ENCODE measurements at places on chromosomes 16 and 17.

- no peak for DNase-seq
Measured at GRCh38 chr17:40615068-40615840, 32.4 kb downstream of the SMARCE1 start.

DNA sequence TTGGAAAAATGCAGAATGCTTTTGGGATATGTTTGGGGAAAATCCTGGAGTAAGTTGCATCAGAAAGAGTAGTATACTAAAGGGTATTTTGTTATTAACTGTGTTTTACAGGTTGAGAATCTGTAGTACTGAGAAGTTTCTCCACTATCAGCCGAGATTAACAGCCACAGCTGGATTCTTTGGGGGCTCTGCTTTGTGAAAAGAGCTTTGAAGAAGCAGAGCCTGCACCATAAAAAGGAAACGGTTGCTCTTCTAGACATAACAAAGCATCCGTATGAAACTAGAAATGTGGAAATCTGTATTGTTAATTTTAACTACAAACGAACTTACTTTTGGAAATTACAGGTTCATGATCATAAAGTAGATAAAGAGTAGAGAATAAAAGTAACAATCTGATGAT is 5.3 kb downstream of the NLK start:
- no peak for DNase-seq

GRCh38 chr17:49901460-49902331 is 53.8 kb upstream of the TAC4 start:
- no peak for DNase-seq

DNA sequence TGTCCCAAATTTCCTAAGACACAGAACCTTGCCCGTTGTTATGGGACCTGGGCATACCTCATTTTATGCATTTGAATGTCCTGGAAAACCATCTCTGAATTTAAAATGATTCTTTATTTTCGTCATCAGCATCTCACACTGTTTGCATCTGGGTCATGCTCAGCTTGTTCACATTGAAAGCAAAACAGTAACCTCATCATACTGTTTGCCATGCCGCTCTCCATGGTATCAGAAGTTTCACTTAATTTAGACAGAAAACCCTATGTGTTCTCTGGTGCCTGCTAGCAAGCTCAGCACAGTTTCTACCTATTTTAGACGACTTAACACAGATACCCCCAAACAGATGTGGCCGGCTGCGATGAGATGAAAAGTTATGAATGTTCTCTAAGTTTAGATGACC is 292.1 kb downstream of the SNX29 start:
- DNase-seq, result no peak

- peak; percentile 95 for DNase-seq
Measured at GRCh38 chr17:61410141-61411010, 10.7 kb downstream of the TBX2 start.

GRCh38 chr17:79946352-79947231 is 89.1 kb downstream of the TBC1D16 start:
- no peak for DNase-seq

DNA sequence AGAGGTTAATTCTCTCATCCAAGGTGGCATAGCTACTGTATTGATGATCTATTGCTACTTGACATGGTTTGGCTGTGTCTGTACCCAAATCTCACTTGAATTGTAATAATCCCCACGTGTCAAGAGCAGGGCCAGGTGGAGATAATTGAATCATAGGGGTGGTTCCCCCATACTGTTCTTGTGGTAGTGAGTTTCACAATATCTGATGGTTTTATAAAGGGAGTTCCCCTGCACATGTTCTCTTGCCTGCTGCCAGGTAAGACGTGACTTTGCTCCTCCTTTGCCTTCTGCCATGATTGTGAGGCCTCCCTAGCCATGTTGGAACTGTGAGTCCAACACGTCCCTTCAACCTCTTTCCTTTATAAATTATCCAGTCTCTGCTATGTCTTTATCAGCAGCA is 22.9 kb upstream of the CPPED1 start:
- DNase-seq, result no peak

- no peak for DNase-seq
Measured at GRCh38 chr17:77801545-77802332, 156.8 kb upstream of the TNRC6C start.

DNA sequence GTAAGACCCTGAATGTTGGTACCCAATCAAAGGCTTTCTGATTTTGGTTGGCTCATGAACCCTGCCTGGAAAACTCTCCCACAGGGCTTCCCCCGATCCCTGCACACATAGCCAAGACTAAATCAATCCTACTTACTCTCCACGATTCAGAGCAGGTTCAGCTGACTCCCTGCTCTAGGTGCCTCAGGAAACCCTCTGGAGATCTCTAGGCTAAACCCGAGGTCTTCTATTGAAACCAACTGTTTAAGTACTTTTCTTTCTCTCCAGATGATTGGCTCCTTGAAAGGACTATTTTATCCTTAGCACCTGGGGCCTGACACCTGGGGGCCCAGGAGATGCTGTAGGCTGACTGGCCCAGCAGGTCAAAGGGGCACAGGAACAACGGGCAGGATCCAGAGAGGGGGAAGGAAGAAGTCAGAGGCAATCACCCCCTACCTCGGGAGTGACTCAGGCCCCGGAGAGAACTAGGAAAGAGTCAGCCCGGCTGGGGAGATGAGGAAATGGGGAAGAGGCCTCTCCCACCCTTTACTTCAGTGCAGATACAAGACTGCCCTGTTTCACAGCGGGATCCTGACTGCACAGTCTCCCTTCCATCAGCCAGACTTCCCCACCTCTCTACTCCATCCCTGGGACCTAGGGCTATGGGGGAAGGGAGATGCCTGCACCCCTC is 2.0 kb downstream of the TBC1D10B start:
- no peak for DNase-seq

DNA sequence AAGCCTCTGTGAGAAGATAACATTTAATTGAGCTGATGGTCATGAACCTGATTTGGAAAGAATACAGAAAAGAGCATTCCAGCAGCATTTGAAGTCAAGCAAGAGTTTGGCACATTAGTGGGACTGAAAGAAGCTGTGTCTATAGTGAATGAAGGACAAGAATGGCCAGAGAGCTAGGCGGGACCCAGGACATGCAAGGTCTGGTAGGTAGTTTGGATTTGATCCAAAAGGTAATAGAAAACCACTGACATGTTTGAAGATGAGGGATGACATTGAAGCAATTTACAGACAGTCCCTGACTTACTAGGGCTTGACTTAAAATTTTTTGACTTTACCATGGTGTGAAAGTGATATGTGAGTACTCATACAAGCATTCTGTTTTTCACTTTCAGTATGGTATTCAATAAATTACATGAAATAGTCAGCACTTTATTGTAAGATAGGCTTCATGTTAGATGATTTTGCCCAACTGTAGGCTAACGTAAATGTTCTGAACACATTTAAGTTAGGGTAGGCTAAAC is 7.6 kb downstream of the CYB5B start:
- DNase-seq, result no peak

- no peak for DNase-seq
Measured at GRCh38 chr16:58333985-58334384, 39.2 kb upstream of the PRSS54 start.

DNA sequence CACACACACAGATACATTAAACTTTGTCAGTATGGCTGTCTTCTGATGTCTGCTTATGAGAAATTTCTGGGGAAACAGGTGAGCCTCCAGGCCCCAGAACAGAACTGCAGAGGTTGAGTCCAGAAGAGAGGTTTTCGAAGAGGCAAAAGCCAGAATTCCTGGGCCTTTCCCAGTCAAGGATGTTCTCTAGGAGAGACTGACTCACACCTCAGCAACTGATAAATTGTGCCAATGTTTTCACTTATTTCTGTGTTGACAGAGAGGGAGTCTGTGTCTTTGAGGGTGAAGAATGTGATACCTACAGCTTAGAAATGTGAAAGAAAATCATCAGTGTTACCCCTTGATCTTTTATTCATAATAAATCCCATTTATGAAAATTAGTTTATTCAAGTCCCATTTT is 30.3 kb downstream of the LDHD start:
- DNase-seq, result no peak

- no peak for DNase-seq
Measured at GRCh38 chr16:58306327-58306726, 11.5 kb upstream of the PRSS54 start.

- DNase-seq, result peak; percentile 28
Measured at GRCh38 chr17:75683583-75683982, 16.4 kb downstream of the SAP30BP start.

DNA sequence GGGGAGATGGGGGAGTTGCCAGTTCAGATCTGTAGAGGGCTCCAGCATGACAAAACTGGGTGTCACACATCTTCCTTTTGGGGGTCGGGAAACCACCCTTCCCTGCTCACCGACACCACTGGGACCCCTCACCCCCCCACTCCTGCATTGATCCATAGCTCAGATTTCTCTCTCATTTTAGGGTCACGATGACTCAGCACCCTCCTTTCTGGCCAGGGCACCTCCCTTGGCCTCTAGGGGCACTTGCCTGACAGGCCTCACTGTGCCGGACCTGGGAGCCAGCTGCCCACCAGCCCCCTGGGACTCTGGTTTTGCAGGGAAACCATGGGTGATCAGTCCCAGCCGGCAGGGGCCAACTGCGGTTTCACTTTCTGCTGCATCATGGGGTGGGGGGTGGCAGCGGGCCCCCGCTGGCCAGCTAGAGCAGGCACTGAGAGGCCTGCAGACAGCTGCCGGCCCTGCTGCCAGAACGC is 239.4 kb downstream of the MRTFB start:
- no peak for DNase-seq

- no peak for DNase-seq
Measured at GRCh38 chr17:35866341-35866950, 2.2 kb downstream of the HEATR9 start.

GRCh38 chr16:27547851-27548250 is 1.9 kb downstream of the GTF3C1 start:
- DNase-seq, result no peak

- DNase-seq, result no peak
Measured at GRCh38 chr17:81386646-81387099, 8.6 kb upstream of the BAHCC1 start.

GRCh38 chr16:50593410-50594150 is 45.4 kb downstream of the NKD1 start:
- DNase-seq, result no peak

GRCh38 chr16:50642349-50642748 is 38.8 kb downstream of the SNX20 start:
- DNase-seq, result no peak

Measured in T1000 (cell line).